ENCODE measurements at places on chromosomes 7 and 10.

DNA sequence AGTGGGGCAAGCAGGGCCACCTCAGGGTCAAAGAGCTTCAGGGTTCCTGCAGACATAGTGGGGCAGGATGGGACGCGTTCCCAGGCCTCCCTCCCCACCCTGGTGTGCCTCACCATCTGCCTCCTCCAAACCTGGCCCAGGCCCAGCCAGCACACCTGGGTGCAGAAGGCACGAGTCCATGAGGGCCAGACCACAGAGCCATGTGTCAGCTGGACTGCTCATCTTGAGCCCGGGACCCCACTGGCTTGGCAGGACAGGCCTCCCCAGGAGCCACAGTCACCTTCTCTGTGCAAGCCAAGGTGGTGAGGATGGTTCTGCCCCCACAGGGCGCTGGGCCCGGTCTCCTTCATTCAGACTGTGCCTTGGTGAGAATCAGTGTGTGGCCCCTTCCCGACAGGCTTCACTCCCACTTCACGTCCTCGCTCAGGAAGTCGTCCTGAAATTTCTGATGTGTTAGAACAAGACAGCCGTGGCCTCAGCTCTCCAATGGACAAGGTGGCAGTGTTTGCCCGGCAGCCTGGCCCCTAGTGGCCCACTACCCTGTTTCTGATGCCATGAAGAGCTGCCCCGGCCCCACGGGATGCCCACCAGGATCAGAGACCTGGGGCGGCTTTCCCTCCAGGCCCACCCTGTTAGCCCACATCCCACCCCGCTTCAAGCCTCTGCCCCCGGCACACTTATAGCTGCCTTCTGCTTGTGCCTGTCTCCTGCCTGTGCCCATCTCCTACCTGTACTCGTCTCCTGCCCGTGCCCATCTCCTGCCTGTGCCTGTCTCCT lies 59.6 kb upstream of the EBF3 start:
- DNase-seq: no peak

DNA sequence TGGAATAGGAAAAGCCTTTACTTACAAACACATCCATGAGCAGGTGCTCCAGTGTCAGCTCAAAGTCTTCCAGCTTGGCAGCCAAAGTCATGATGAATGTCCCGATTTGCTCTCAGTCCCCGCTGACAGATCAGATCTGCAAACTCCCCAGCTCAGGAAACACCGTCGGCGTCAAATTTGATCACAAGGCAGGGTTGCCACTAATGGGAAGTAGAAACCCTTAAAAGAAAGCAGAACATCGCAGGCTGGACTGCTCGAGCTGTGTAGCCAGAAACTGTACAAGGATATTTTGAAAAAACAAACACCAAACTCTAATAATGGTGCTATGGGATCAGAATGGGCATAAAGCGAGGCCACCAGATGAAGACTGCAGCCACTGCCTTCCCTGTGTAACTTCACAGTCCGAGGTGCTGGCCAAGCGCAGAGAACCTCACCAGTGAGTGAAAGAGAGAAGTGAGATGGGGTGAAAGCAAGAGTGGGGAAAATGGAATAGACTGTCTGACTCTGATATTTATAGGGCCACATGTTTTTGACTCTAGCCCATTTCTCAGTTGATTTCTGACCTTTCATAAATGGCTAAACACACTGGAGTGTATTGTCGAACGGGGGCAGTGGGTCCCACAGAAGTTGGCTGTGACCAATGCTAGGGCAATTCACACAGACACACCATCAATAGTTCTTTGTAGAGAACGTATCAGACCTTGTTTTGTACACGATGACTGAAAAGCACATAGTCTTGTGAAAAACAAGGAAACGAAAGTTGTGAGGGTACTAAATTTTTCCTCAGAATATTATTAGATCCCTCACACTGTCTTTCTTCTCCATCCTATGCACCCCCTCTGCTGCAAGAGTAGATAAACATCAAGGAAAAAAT lies 306.2 kb downstream of the FRMD4A start:
- DNase-seq: no peak

- DNase-seq: no peak
Observed at GRCh38 chr10:104403636-104404035, 50.0 kb downstream of the CFAP58 start.

DNA sequence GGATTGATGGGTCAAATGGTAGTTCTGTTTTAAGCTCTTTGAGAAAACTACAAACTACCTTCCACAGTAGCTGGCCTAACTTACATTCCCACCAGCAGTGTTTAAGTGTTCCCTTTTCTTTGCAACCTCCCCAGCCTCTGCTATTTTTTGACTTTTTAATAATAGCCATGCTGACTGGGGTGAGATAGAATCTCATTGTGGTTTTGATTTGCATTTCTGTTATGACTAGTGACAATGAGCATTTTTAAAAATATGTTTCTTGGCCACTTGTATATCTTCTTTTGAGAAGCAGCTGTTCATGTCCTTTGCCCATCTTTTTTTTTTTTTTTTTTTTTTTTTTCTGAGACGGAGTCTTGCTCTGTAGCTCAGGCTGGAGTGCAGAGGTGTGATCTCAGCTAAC lies 155.2 kb upstream of the BMPER start:
- DNase-seq: no peak

DNA sequence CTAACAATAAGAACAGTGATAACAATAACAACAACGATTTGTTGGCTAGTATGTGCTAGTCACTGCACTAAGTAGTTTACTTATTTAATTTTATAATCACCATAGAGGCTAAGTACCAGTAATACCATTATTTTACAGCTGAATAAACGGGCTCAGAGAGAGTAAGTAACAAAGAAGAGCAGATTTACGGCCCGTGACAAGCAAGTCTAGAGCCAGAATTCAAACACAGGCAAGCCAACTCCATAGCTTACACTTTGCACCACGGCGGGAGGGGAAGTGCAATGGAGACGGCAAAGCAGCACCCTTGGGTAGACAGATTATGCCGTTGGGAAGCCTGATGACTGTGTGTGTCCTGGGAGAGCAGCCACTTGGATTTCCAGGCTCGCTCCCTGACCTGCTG lies 1.2 kb upstream of the OR6V1 start:
- DNase-seq: no peak

DNA sequence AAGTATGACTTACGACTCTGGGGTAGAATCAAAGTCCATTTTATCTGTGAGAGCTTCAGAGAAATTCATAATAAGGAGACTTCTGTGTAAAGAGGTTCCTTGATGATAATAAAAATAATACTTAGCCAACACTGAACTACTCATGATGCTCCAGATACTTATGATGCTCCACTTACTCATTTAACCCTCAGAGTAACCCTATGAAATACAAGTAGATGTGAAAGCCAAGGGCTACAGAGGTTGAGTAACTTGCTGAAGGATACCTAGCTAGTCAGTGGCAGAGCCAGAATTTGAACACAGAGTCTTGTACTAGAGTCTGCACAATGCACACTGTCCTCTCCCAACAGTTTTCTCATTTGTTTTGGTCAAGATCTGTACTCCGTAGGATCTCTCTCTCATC lies 89.5 kb downstream of the HECW1 start:
- DNase-seq: no peak

GRCh38 chr7:151626422-151627115 lies 106.9 kb upstream of the RHEB start:
- DNase-seq: peak; percentile 27

DNA sequence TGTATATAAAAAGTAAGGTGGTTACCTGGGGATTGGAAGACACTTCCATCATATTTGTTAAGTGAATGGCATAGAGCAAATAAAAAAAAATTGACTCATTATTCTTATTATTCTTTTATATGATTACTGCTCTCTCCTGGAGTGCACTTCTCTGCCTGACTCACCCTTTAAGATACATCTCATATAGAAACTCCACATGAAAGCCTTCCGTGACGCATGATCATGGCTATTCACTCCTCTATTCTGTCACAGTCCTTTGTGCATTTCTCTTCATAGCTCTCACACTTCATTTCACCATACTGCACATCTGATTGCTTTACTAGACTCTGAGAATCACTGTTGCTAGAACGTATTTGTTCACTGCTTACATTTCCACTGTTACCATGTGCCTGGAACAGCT lies 597.3 kb downstream of the CNTNAP2 start:
- DNase-seq: no peak

- no peak for DNase-seq
Observed at GRCh38 chr7:169276-170172, 22.8 kb upstream of the FAM20C start.

GRCh38 chr10:33706191-33706590 lies 371.7 kb upstream of the NRP1 start:
- no peak for DNase-seq

GRCh38 chr10:119406601-119407253 lies 135.8 kb downstream of the RGS10 start:
- no peak for DNase-seq

DNA sequence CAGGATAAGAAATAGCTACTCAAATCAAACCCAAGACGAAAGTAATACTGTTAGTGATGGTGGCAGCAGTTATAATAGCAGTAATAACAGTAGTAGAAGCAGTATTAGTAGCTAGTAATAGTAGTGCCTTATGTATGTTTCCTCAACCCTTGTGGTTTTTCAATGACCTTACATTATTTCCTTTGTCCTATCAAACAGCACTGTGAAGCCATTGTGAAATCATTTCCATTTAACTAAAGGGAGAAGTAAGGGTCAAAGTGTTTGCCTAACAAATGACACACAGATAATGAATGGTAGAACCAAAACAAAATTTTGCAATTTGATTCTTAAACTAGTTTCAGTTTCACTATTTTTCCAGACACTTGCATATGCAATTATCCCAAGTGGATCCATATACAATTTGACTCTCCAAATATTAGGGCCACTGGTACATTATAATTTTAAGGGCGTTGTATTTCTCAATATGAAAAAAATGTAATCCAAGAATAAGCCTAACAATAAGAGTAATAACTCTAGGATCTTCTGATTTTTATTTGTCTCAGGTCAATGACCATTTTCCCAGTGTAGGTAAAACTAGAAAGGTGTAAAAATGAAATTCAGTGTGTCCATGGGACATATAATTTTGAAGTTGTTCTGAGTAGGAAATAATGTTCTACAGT lies 33.7 kb upstream of the TMEM26 start:
- DNase-seq: no peak

- DNase-seq: no peak
Observed at GRCh38 chr10:13715100-13715499, 128.3 kb downstream of the PRPF18 start.

DNA sequence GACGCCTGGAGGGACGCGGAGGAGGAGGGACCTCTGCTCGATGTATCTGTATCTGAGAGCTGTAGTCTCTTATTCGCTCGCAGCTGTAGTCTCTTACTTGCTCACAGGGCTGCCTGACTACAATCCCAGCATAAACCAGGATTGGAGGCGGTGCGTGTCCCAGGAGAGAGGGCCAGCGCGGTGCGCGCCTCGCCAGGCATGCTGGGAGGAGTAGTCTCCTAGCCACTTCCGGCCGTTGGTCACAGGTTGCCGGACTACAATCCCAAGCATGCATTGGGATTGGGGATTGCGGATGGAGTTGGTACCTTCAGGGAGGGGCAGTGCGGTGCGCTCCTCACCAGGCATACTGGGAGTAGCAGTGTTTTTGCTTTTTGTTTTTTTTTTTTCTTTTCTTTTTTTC lies 421.7 kb upstream of the NUPR2 start:
- DNase-seq: no peak

DNA sequence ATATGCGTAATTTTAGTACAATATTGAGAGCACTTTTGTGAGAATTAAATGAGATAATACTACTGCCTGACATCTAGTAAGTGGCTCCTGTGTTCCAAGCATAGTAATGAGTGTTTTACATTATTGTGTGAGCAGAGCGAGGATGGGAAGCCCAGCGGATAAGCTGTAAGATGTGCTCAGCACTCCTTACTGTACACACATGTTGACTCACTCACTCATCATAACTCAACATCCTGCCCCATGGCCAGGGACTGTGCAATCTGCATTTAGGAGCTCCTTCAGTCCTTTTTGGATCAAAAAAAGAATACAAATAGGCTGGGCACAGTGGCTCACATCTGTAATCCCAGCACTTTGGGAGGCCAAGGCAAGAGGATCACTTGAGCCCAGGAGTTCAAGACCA lies 72.9 kb upstream of the NEBL start:
- no peak for DNase-seq

GRCh38 chr7:45324683-45325237 lies 167.2 kb downstream of the RAMP3 start:
- no peak for DNase-seq

- no peak for DNase-seq
Observed at GRCh38 chr7:91343996-91344629, 79.9 kb downstream of the FZD1 start.

DNA sequence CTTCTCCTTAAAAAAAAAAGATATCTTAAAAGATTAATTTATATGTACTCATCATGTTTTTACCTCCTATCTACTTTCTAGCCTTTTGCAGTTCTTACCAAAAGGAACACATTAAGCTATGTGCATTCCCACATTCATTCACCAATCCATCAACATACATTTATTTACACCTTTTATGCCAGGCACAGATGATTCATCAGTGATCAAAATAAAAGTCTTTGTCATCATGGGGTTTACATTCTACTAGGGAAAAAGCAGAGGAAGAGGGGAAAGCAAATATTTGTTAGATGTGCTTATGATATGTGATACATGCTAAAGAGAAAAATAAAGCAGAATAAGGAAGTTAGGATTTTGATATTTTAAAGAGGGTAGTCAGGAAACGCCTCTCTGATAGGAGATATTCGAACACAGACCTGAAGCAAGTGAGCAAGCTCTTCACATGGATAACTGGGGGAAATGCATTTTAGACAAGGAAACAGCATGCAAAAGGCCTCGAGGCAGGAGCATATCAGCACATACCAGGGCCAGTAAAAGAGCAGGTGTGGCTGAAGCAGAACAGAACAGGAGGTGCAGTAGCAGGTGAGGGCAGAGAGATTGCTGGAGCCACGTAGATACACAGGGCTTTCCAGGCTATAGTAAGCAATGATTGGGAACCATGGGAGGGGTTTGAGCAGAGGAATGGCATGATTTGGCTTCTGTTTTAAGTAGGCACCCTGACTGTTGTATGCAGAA lies 67.4 kb downstream of the REEP3 start:
- DNase-seq: no peak

DNA sequence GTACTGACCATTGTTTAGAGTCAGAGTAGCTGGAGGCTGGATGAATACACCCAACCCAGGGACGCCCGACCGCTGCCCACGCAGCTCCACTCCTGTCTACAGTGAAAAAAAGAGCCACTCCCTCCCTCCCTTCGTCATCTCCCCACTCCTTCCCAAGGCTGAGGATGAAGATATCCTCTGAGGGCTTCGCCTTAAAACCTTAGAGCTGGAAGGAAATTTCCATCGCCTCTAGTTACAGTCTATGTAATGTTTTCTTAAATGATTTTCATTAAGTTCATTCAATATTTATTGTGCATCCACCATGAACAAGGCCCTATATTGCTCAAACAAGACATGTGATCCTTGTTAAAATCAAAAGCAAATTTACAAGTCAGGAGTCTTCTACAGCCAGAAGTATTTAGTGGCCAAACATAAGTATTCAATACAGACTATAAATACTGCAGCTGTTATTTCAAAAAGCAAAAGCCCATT lies 11.3 kb upstream of the SLIT1 start:
- DNase-seq: no peak

All from activated CD4-positive, alpha-beta T cell treated with anti-CD3 and anti-CD28 coated beads, Interleukin-2, Interleukin-6, amounts not matched to agents 100 ng/mL and 50 ng/mL, durations not matched to agents 16 hours and 8 hours (primary cell).